ENCODE measurements at places on chromosomes 2 and 18.

- no peak for DNase-seq
Observed at GRCh38 chr18:24986666-24987302, 365.2 kb downstream of the ZNF521 start.

GRCh38 chr2:46041434-46041833, 255.8 kb upstream of the EPAS1 start:
- no peak for DNase-seq

- no peak for DNase-seq
Observed at GRCh38 chr2:20147351-20147750, 77.6 kb downstream of the SDC1 start.

DNA sequence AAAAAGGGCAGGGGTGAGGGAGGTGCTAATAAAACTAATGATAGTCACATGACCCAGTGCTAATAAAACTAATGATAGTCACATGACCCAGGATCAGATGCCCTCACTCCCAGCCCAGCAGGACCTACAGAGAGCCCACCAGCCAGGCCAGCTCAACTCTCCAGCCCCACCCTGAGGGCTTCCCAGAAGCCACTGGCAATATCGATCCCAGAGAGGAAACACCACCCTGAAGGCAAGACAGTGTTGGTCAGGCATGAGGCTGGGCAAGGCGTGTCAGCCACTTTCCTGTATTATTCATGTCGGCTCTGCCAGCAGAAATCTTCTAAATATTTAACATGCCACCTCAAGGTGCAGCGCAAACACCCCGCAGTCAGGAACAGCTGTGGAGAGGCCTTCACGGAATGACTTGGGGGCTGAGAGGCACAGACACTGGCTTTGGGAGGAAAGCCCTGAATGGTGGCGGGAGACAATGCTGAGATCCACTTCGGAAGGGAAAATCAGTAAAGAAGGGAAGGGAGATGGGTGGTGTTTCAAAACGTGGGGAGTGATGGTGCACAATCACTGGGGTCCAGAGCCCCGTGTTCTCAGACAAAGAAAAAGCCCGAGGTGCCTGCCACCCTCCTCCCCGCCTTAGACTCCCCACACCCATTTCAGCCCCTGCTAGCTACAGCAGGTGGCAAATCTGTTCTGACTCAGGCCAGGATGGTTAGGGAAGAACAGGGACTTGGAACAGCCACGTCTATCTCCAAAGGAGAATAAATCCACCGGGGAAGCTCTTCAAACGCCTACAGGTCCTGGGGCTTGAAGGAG, 1.4 kb downstream of the REEP1 start:
- DNase-seq, result no peak

- no peak for DNase-seq
Observed at GRCh38 chr18:42412896-42413295, 457.9 kb downstream of the PIK3C3 start.

DNA sequence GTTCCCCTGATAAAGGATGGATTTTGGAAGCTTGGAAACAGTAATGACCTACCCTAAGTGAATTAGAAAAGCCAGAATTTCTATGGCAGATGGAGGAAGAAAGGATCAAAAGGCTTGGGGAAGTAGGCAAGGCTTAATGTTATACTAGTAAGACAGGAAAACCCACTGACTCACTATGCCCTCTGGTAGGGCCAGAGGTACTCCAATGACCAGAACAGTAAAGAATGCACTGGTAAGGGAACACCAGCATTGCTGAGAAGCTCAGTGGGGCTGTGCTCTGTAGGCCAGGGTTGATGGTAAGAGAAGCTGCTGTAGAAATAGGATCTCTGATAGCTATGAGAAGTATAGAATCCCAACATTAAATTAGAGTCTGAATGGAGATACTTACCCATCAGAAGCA, 126.4 kb downstream of the GFPT1 start:
- no peak for DNase-seq
